Psoas muscle (tissue), 8 donors: ENCODE measurements at places on chromosomes 2 and 18. TPM values are rescaled to one million over a fixed set of nuclear protein-coding genes. Genes with fewer than 3 reads are reported as not detected.

FOSL2 gene
- 20.1 TPM for polyA plus RNA-seq

TMEM37 gene
- polyA plus RNA-seq = 0.90 TPM

GRCh38 chr2:19888831-19889230, 13.0 kb downstream of the TTC32 start:
- no peaks in the 10 kb centered on the region for H3K4me1 ChIP-seq
- no peak overlapping the region for H3K4me3 ChIP-seq
- H3K27ac ChIP-seq = no peak overlapping the region
- H3K27me3 ChIP-seq = no peaks in the 10 kb centered on the region
- DNase-seq = no peak

DNA sequence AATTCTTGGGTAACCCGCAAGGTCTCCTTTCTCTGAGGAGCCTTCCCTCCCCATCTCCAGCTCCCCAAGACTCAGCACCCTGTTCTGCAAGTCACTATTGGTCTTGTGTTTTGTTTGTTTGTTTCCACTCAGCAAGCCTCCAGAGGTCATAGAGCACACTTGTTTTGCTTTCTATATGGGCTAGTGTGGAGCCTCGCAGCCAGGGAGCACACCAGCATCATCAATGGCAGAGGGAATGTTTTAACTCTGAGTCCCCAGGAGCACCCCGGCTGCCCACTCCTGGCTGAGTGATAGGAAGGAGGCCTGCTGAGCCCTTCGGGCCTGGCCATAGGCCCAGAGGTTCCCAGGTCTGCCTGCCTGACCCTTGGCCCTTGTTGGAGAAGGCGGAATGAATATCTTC, 36.6 kb downstream of the GLI2 start:
- H3K36me3 ChIP-seq = no peaks in the 10 kb centered on the region
- H3K4me3 ChIP-seq = no peak overlapping the region
- no peak overlapping the region for H3K27ac ChIP-seq
- peak; percentile 7 for DNase-seq

- no peaks in the 10 kb centered on the region for H3K4me1 ChIP-seq
- H3K27me3 ChIP-seq = no peaks in the 10 kb centered on the region
- no peak overlapping the region for H3K27ac ChIP-seq
- no peak overlapping the region for H3K4me3 ChIP-seq
- no peaks in the 10 kb centered on the region for H3K36me3 ChIP-seq
- no peak for DNase-seq
These were observed 92.2 kb upstream of the PID1 start for GRCh38 chr2:229363185-229363814.

EFR3B gene
- 0.88 TPM for polyA plus RNA-seq

CD302 gene
- polyA plus RNA-seq = 3.1 TPM

DNA sequence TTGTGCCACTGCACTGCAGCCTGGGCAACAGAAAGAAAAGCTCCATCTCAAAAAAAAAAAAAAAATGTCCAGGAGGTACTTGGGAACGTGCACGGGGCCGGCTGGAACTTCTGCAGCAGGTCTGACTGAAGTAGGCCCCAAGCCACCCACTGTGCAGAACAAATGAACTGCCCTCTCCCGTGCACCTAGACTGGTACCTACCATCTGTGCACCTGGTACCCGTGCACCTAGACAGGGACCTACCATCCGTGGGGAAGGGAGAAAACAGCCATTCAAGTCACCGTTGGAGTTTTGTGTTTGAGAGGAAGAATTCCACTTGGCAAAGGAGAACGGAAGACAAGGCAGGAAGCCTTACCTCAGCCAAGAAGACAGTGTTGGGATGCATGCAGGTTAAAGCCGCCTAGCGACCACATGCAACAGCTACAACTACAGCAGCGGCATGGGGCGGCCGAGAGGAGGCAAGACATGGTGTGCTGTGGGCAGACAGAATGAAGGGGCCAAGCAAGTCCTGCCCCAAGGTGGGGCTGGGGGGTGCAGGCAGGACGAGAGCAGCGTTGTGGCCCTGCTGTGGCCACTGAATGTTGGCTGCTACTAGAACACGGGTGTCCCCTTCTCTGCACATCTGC, 16.1 kb downstream of the ST3GAL5 start:
- H3K36me3 ChIP-seq = no peaks in the 10 kb centered on the region
- H3K27ac ChIP-seq = no peak overlapping the region
- no peak for DNase-seq
- H3K27me3 ChIP-seq = no peaks in the 10 kb centered on the region
- H3K4me3 ChIP-seq = no peak overlapping the region

BCL11A gene
- 0.01 TPM for polyA plus RNA-seq

DNA sequence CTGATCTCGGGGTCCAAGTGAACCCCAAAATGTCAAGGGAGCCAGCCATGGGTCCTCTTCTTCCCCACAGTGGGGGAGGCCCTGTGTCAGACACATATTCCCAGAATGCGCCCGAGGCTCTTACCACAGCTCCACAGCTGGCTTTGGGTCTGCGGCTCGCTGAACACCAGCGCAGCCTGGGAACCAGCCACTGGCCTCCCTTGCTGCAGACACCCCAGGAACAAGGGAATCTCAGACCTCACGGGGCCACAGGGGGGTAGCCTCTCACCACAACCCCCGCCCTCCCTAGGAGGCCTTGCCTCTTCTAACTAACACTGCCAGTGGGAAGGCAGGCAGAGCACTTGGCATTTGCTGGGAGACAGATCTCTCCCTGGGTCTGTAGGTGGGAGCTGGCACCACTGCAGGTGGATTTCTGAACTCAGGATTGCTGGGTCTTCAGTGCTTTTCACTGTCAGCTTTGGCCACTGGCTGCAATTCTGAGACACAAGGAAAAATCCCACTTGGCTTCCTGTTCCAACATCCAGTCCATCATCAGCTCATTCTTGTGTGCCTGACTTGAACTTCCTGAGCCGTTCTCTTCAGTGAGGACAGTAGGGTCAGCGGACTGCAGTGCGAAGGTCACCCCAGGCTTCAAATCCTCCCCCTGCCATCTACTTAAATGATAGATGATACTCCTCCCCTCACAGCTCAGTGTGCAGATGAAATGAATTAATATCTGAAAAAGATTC, 128.7 kb downstream of the CAPN13 start:
- H3K27ac ChIP-seq = no peak overlapping the region
- no peaks in the 10 kb centered on the region for H3K4me1 ChIP-seq
- DNase-seq = no peak
- H3K36me3 ChIP-seq = no peaks in the 10 kb centered on the region

GRCh38 chr18:23730857-23731256, 41.6 kb downstream of the LAMA3 start:
- H3K4me3 ChIP-seq = no peak overlapping the region
- H3K4me1 ChIP-seq = no peaks in the 10 kb centered on the region
- no peaks in the 10 kb centered on the region for H3K27me3 ChIP-seq
- DNase-seq = no peak
- no peaks in the 10 kb centered on the region for H3K36me3 ChIP-seq
- no peak overlapping the region for H3K27ac ChIP-seq

DNA sequence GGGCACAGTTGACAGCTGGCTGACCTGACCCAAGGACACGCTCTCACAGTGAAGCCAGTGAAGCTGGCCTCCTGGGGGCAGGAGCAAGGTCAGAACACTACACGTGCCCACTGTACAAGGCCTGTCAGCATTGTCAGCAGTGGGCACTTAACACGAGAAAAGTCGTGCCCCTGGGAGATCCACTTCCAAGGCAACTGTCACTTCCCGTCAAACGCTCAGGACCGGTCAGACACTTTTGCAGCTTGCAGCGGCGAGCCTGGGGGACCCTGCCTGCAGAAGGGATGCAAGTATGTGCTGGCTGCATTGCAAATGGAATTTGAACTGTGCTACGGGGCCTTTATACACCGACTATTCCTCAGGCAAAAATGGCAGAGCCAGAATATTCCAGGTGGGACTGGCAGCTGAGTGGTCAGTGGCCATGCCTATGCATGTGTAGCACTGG, 176.2 kb downstream of the BCL2 start:
- H3K27me3 ChIP-seq = no peaks in the 10 kb centered on the region
- H3K36me3 ChIP-seq = no peaks in the 10 kb centered on the region
- peaks cover 80% of the 10 kb centered on the region for H3K4me1 ChIP-seq
- H3K27ac ChIP-seq = peak overlapping the region; percentile 7
- no peak overlapping the region for H3K4me3 ChIP-seq
- DNase-seq = no peak

DNA sequence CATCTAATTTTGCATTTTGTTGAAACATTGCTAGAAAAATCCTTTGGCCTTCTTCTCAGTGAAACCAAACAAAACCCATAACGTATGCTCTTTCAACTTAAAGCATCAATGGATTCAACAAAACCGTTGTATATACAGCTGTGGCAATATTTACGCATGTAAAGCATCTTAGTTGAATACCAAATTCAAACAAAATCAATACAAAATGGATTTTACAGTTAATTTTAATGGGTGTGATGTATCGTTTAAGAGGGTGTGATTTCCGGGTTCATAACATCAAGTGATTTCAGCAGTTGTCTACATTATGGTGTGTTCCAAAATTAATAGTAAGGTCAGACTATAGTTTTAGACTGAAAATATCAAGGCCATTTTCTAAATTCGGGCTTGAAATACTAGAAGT, 198.2 kb downstream of the TGIF1 start:
- H3K27ac ChIP-seq = no peak overlapping the region
- H3K4me3 ChIP-seq = no peak overlapping the region
- no peaks in the 10 kb centered on the region for H3K27me3 ChIP-seq
- DNase-seq = no peak

DNA sequence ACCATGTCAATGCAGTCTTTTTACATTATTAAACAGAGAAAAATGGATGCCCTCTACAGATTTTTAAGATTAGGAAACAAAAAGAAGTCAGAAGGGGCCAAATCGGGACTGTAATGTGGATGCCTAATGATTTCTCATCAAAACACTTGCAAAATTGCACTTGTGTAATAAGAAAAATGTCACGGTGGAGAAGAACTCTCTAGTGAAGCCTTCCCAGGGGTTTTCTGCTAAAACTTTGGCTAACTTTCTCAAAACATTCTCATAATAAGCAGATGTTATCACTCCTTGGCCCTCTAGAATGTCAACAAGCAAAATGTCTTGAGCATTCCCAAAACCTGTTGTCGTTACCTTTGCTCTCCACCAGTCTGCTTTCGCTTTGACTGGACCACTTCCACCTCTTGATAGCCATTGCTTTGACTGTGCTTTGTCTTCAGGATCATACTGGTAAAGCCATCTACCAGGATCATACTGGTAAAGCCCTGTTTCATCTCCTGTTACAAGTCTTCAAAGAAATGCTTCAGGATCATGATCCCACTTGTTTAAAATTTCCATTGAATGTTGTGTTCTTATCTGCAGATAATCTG, 226.8 kb downstream of the TNS1 start:
- no peak overlapping the region for H3K4me3 ChIP-seq
- no peaks in the 10 kb centered on the region for H3K4me1 ChIP-seq
- H3K27ac ChIP-seq = no peak overlapping the region
- H3K36me3 ChIP-seq = peaks cover 8% of the 10 kb centered on the region
- no peaks in the 10 kb centered on the region for H3K27me3 ChIP-seq

GRCh38 chr2:231674587-231675338, 33.6 kb upstream of the PTMA start:
- H3K4me3 ChIP-seq = no peak overlapping the region
- peaks cover 15% of the 10 kb centered on the region for H3K4me1 ChIP-seq
- no peaks in the 10 kb centered on the region for H3K27me3 ChIP-seq

DNA sequence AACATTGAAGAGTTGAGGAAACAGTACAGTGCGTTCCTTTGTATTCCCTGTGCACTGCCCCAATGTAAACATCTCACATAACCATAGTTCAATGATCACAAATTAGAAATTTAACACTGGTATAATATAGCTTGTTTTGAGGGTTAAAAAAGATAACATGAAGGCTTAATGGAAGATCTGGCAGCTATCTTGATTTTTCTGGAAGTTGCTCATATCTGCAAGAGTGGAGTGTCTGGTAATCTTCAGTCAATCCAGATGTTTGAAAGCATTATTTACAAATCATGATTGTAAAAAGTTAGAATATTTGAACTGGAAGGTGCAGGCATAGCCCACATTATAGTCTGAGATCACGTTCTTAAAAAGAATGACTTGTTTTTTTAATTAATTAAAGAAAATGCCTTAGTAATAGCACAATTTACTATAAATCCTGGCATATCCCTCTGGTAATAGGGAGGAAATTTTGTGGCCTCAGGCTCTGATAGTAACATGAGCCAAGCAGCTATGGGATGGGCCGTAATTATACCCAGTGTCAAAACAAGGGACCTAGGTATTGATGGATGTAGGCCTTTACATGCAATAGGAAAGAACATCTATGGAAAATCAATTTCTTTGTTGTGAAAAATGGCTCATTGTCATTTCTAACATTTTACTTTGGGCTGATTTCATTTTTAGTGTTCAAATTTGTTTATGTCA, 418.0 kb downstream of the THSD7B start:
- no peaks in the 10 kb centered on the region for H3K4me1 ChIP-seq
- H3K36me3 ChIP-seq = no peaks in the 10 kb centered on the region
- DNase-seq = no peak

DNA sequence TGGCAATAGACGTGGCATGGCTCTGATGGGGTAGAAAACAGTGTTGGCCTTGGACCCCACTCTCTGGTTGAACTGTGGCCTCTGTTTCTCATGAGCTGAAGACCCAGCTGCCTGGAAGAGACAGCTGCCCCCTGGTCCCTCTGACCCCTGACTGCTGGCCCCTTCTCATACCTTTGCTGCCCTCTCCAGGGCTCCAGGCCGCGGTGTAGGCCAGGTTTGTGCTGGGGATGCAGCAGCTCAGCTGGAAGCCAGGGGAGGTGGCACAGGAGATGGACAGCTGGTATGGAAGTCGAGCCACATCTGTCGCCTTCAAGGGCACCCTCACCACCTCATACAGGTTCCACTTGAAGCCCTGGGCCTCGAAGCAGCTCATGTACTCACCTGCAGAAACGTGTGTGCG, 31.7 kb upstream of the SELENOI start:
- H3K27ac ChIP-seq = no peak overlapping the region
- H3K4me3 ChIP-seq = no peak overlapping the region
- no peaks in the 10 kb centered on the region for H3K36me3 ChIP-seq
- no peaks in the 10 kb centered on the region for H3K4me1 ChIP-seq
- no peak for DNase-seq

- H3K36me3 ChIP-seq = peaks cover 9% of the 10 kb centered on the region
- H3K4me1 ChIP-seq = peaks cover 16% of the 10 kb centered on the region
- H3K27ac ChIP-seq = no peak overlapping the region
- H3K27me3 ChIP-seq = no peaks in the 10 kb centered on the region
- H3K4me3 ChIP-seq = no peak overlapping the region
These were observed 7.8 kb downstream of the INO80C start for GRCh38 chr18:35489913-35490490.

CHRND gene
- 6.5 TPM for polyA plus RNA-seq

- no peak overlapping the region for H3K27ac ChIP-seq
- H3K36me3 ChIP-seq = no peaks in the 10 kb centered on the region
- H3K4me3 ChIP-seq = no peak overlapping the region
- H3K4me1 ChIP-seq = no peaks in the 10 kb centered on the region
These were observed 47.2 kb upstream of the REG3G start for GRCh38 chr2:78978340-78978739.

- no peak overlapping the region for H3K27ac ChIP-seq
- no peaks in the 10 kb centered on the region for H3K36me3 ChIP-seq
- DNase-seq = no peak
These were observed 35.5 kb upstream of the SP5 start for GRCh38 chr2:170679607-170680079.

GRCh38 chr2:218582076-218582475, 13.4 kb downstream of the CNOT9 start:
- peaks cover 8% of the 10 kb centered on the region for H3K36me3 ChIP-seq
- no peaks in the 10 kb centered on the region for H3K27me3 ChIP-seq
- H3K4me1 ChIP-seq = peaks cover 27% of the 10 kb centered on the region

DUSP2 gene
- polyA plus RNA-seq = 5.8 TPM

GRCh38 chr18:44714376-44714775, 33.7 kb downstream of the SETBP1 start:
- no peak overlapping the region for H3K4me3 ChIP-seq
- no peaks in the 10 kb centered on the region for H3K36me3 ChIP-seq
- DNase-seq = no peak
- no peaks in the 10 kb centered on the region for H3K27me3 ChIP-seq
